Vagina (tissue), 2 donors: ENCODE measurements at places on chromosomes 7 and 10. TPM values are rescaled to one million over a fixed set of nuclear protein-coding genes. Genes with fewer than 3 reads are reported as not detected.

- no peak for DNase-seq
Measured at GRCh38 chr7:77528368-77528767, 8.7 kb upstream of the PTPN12 start.

GRCh38 chr10:117970962-117971361 is 75.8 kb downstream of the RAB11FIP2 start:
- DNase-seq, result no peak

- DNase-seq, result peak; percentile 77
Measured at GRCh38 chr7:47277321-47277781, 304.6 kb downstream of the TNS3 start.

DNA sequence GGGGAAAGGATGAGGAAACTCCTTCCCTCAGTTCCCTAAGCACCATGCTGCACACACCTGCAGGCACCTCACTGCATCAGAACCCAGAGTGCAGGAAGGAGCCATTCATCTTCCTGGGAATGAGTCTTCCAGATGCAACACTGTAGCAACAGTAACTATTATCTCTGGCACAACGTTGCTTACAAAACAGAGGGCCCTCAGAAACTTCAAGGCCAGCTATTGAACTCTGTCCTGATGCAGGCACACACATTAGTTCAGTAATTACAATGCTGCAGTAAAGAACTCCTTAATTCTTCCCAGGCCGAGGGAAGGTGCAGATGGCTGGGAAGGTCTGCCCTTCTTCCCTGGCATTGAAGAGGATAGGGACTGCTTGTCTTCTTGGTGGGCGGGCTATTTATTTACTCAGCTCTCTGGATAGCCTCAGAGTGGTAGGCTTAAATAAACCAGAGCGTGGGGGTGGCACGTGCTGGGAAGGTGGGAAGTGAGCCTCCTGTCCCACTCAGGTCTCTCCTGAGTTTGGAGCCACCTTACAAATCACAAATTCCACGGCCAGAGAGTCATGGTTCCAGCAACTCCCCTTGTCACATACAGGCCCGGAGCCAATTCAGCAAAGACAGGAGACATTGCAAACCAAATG is 125.1 kb upstream of the JCAD start:
- DNase-seq, result no peak

DNA sequence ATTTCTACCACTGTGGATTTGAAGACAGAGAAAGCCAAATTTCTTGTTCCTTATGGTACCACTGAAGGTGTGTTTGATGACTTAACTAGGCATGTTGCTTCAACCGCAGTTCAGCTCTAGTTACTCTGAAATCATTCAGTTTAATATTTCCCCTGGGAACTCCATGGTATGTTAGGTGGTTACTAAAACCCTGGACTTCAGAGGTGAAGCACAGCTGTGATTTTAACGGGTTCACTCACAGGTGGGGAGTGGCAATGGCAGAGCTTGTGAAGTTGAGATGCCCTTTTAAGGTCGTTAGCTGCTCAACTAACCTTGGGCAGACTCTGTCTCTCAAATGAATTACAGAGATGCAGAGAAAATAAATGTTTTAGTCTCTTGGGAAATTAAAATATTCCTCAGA is 163.6 kb upstream of the PHYHIPL start:
- no peak for DNase-seq

GRCh38 chr10:89653410-89653869 is 8.4 kb upstream of the PANK1 start:
- no peak for DNase-seq

- DNase-seq, result no peak
Measured at GRCh38 chr7:19560111-19560883, 148.5 kb downstream of the POLR1F start.

GRCh38 chr10:2968401-2969058 is 98.8 kb upstream of the PFKP start:
- no peak for DNase-seq

DNA sequence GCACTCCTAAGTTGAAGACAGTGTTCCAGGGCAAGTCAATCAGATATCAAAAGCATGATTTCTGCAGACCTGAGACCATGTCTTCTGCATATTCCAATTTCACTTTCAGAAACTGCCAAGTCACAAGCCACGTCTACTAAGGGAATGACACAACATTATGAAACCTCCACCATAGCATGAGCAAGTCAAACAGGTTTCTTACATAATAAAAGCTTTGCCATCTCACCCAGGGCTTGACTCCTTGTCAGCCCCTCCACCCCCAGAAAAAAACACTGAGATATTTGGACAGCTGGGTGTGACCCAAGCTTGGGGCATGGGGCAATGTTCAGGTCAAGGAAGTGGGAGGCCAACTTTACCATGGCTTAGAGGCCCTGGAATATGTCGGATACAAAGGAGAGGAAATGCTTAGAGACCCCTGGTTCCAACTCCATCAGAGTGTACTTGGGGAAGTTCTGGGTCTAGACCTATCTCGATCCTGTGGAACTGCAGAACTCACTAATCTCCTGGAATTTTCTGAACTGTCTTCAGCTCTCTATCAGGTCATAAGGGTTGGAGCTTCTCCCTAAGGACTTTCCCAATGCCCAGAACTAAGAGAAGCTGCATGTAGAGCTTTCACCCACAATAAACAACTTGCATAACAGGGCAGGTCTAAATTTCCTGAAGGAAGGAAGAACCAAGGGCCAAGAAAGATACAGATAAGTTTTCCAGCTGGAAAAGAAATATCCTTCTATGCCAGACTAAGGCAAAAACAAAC is 80.6 kb upstream of the NAMPT start:
- DNase-seq, result no peak

- DNase-seq, result no peak
Measured at GRCh38 chr7:77202481-77202976, 2.9 kb upstream of the FGL2 start.

GRCh38 chr10:69391158-69391557 is 25.6 kb downstream of the TACR2 start:
- no peak for DNase-seq

- no peak for DNase-seq
Measured at GRCh38 chr10:112584276-112584675, 137.3 kb downstream of the VTI1A start.

- no peak for DNase-seq
Measured at GRCh38 chr10:113108194-113108835, 158.3 kb downstream of the TCF7L2 start.

GRCh38 chr10:12499076-12499986 is 150.0 kb downstream of the CAMK1D start:
- no peak for DNase-seq

XPNPEP1 gene
- 90.4 TPM for total RNA-seq

CLDN4 gene
- 29.5 TPM for total RNA-seq

AP3M1 gene
- 19.6 TPM for total RNA-seq

TMEM130 gene
- 3.7 TPM for total RNA-seq

ATOH7 gene
- not detected for total RNA-seq

TUBAL3 gene
- not detected for total RNA-seq

ASB10 gene
- not detected for total RNA-seq
